ENCODE measurements at places on chromosomes 13 and 19. TPM values are rescaled to one million over a fixed set of nuclear protein-coding genes. Genes with fewer than 3 reads are reported as not detected.

C13orf42 gene
- not detected for total RNA-seq

STAP2 gene
- total RNA-seq: 3.6 TPM

SLC5A5 gene
- not detected for total RNA-seq

- peaks cover 4% of the 10 kb centered on the region for H3K27me3 ChIP-seq
- H3K27ac ChIP-seq: no peak overlapping the region
- H3K36me3 ChIP-seq: no peaks in the 10 kb centered on the region
Measured at GRCh38 chr13:31747291-31747690, 8.0 kb downstream of the RXFP2 start.

DNA sequence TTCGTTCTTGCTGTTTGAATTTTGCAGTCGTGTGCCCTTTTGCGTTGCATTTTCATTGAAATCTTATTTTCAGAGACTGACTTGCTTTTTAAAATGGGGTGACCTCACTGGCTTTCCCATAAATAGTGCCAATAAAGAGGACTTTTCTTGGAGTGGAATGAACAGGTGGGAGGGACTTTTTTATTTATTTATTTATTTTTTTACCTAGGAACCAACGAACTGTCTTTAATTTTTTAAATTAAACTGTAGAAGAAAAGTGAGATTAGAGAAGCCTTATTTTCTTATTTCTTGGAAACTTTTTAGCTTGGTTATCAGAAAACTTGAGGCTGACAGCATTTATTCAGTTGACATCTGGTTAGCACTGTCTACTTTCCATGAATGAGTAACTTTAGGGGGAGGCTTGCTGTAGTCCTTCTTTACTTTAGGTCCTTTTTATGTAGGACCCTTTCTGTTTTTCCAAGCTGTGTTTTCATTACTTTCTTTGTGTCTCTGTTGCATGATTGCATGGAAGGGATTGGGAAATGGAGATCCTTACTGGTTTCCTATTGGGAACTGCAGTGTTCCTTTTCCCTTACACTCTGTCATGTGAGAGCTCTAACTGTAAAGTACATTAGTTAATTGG, 1.7 kb downstream of the SLAIN1 start:
- no peaks in the 10 kb centered on the region for H3K27me3 ChIP-seq
- H3K4me3 ChIP-seq: peak overlapping the region; percentile 76

DNA sequence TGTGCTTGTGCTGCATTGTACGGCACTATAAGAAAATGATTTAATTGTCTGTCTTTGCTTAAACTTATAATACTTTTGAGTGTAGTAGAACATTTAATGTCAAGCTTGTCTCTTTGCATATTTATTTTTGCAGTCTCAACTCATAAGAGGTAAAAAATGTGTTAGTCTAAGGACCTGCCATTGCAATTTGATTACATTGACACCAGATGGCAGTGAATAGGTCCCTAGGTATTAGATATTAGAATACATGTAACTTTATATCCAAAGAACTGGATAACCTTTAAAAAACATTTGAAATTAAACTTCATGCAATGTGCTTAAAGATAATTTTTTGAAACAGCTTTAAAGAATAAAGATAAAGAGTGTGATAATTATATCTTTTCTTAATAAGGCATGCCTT, 1421.3 kb downstream of the OLFM4 start:
- no peak overlapping the region for H3K27ac ChIP-seq
- no peaks in the 10 kb centered on the region for H3K36me3 ChIP-seq

DNA sequence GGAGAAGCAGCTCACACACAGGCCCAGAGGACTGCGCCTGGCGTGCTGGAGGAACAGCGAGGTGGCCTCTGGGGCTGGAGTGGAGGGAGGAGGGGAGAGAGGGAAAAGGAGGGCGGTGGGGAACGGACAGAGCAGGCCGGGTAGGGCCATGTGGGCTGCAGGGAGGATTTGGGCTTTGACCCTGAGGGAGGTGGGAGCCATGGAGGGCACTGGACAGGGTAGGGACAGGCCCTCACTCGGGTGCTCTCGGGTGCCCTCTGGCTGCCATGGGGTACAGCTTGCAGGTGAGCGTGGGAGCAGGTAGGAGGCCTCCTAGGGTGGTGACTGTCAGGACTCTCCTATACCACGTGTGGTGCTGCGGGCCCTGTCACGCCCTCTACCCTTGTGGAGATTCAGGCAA, 22.8 kb downstream of the PLIN4 start:
- no peaks in the 10 kb centered on the region for H3K27me3 ChIP-seq
- H3K36me3 ChIP-seq: peaks cover 81% of the 10 kb centered on the region
- no peak overlapping the region for H3K4me3 ChIP-seq
- H3K4me1 ChIP-seq: no peaks in the 10 kb centered on the region

DNA sequence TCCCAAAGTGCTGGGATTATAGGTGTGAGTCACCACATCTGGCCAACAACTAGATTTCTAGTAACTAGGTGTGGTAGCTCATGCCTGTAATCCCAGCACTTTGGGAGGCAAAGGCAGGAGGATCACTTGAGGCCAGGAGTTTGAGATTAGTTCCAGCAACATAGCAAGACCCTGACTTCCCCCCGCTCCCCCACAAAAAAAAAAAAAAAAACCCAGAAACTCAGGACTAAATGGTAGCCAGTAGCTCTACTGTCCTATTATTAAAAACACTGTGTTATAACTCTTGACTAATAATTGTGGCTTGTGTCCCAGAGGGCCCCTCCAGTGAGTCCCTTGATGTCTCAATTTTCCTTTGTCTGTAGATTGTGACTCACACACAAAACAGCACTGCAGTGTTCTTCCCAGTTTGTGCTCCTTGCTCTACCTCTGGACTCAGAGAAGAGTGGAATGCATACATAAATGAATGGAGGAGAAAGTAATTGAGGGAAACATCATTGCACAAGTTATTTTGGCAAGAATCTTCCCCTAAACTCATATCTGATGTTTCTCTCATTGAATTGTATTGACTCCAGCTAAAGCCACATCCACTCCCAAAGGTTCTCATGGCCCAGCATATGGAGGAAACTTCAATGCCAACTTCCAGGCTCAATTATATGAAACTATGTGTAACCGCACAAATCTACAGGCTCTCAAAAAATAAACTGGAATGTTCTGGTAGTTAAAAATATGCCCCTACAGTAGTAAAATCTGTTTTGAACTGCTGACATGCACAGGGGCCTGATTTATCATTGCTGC, 8.8 kb downstream of the TPT1 start:
- peaks cover 5% of the 10 kb centered on the region for H3K4me1 ChIP-seq
- DNase-seq: no peak
- H3K4me3 ChIP-seq: no peak overlapping the region

AKAP11 gene
- total RNA-seq: 24.0 TPM

- DNase-seq: no peak
- no peak overlapping the region for H3K4me3 ChIP-seq
- no peaks in the 10 kb centered on the region for H3K36me3 ChIP-seq
- no peak overlapping the region for H3K27ac ChIP-seq
Measured at GRCh38 chr13:99983499-99984401, 2.2 kb downstream of the ZIC2 start.

GRCh38 chr13:85497652-85498051, 301.6 kb downstream of the SLITRK6 start:
- H3K4me3 ChIP-seq: no peak overlapping the region
- H3K27me3 ChIP-seq: no peaks in the 10 kb centered on the region
- no peak overlapping the region for H3K27ac ChIP-seq
- H3K4me1 ChIP-seq: no peaks in the 10 kb centered on the region
- no peaks in the 10 kb centered on the region for H3K36me3 ChIP-seq
- DNase-seq: no peak

DNA sequence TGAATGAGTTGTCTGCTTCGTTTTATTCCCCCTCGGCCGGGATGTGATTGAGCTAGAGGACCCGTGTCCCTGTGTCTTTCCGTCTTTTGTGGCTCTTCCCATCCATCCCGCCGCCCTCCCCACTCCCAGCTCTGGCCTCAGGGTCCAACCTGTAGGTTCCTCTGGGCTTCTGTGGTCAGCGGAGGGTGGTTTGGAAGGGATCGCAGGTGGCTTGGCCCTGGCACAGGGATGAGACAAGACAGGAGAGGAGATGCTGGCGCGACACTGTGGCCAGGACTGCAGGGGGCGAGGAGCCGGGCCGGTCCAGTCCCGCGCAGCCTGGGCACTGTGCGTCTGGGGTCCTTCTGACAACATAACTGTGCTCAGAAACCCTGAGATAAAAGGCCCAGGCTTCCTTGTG, 2.0 kb downstream of the EVI5L start:
- no peaks in the 10 kb centered on the region for H3K4me1 ChIP-seq
- no peak overlapping the region for H3K4me3 ChIP-seq
- no peaks in the 10 kb centered on the region for H3K27me3 ChIP-seq
- no peaks in the 10 kb centered on the region for H3K36me3 ChIP-seq
- no peak for DNase-seq

DNA sequence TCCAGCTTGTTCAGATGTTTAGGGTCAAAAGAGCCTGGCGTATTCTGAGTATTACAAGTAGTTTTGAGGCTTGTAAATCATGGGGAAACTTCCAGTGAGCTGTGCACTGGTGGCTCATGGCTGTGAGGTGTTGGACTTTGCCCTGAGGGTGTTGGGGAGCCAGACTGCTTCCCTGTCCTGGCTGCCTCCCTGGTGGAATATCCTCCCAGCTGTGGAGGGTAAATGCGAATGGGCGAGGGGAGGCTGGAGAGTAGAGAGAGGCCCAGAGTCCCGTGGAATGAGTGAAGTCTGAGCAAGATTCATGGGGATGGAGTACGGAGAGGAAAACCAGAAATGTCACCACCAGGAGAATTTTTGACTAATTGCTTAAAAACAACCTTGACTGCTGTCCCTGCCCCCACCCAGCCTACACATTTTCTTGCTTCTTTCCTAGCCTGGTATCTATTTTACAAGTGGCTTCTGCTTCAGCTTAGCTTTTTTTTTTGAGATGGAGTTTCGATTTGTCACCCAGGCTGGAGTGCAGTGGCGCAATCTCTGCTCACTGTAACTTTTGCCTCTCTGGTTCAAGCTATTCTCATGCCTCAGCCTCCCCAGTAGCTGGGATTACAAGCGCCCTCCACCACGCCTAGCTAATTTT, 3.7 kb downstream of the SNRPA start:
- H3K4me1 ChIP-seq: no peaks in the 10 kb centered on the region
- DNase-seq: no peak
- no peak overlapping the region for H3K4me3 ChIP-seq
- H3K27ac ChIP-seq: peak overlapping the region; percentile 85
- H3K36me3 ChIP-seq: peaks cover 5% of the 10 kb centered on the region

- no peak overlapping the region for H3K4me3 ChIP-seq
- peaks cover 63% of the 10 kb centered on the region for H3K4me1 ChIP-seq
- DNase-seq: no peak
- no peaks in the 10 kb centered on the region for H3K27me3 ChIP-seq
- H3K27ac ChIP-seq: peak overlapping the region; percentile 26
Measured at GRCh38 chr19:4987692-4988370, 18.9 kb downstream of the KDM4B start.

GRCh38 chr13:100211016-100211710, 122.3 kb downstream of the PCCA start:
- peaks cover 31% of the 10 kb centered on the region for H3K4me1 ChIP-seq
- H3K36me3 ChIP-seq: peaks cover 31% of the 10 kb centered on the region
- no peaks in the 10 kb centered on the region for H3K27me3 ChIP-seq
- no peak overlapping the region for H3K4me3 ChIP-seq
- DNase-seq: no peak

- no peaks in the 10 kb centered on the region for H3K27me3 ChIP-seq
- no peak for DNase-seq
- H3K27ac ChIP-seq: peak overlapping the region; percentile 91
- H3K4me3 ChIP-seq: peak overlapping the region; percentile 80
Measured at GRCh38 chr19:58277748-58278540, 811 bp upstream of the ZNF8 start.

ZNF793 gene
- 6.5 TPM for total RNA-seq

DNA sequence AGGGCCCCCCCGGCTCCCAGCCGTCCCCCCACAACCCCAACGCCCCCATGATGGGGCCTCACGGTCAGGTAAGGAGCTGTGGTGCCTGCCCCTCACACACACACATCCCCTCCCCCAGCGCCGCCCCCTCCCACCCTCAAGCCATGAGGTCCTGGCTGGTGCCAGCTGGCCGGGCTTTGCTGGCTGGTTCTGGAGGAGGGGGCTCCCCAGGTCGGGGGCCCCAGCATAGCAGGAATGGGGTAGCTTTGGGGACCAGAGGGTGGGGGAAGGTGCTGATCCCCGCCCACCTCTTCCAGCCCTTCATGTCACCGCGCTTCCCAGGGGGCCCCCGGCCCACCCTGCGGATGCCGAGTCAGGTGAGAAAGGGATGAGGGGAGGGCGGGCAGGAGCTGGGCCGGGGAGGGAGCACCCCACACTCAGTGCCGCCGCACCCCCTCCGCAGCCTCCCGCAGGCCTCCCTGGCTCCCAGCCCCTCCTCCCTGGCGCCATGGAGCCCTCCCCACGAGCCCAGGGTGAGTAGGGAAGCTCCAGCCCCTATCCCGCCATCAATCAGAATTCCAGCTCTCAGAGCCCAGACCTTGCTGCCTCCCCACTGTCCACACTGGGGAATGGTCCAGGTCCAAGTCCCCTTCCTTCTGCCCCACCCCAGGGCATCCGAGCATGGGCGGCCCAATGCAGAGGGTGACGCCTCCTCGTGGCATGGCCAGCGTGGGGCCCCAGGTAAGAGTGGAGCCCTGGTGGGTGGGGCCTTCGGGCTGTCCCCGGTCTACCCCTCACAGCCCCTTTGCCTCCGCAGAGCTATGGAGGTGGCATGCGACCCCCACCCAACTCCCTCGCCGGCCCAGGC, 6.4 kb downstream of the ISYNA1 start:
- no peak for DNase-seq
- no peak overlapping the region for H3K4me3 ChIP-seq
- H3K27ac ChIP-seq: no peak overlapping the region
- H3K27me3 ChIP-seq: no peaks in the 10 kb centered on the region
- peaks cover 6% of the 10 kb centered on the region for H3K36me3 ChIP-seq
- peaks cover 23% of the 10 kb centered on the region for H3K4me1 ChIP-seq

LAMP1 gene
- total RNA-seq: 91.7 TPM

RYR1 gene
- 2.1 TPM for total RNA-seq

CDC37 gene
- total RNA-seq: 127 TPM

DNA sequence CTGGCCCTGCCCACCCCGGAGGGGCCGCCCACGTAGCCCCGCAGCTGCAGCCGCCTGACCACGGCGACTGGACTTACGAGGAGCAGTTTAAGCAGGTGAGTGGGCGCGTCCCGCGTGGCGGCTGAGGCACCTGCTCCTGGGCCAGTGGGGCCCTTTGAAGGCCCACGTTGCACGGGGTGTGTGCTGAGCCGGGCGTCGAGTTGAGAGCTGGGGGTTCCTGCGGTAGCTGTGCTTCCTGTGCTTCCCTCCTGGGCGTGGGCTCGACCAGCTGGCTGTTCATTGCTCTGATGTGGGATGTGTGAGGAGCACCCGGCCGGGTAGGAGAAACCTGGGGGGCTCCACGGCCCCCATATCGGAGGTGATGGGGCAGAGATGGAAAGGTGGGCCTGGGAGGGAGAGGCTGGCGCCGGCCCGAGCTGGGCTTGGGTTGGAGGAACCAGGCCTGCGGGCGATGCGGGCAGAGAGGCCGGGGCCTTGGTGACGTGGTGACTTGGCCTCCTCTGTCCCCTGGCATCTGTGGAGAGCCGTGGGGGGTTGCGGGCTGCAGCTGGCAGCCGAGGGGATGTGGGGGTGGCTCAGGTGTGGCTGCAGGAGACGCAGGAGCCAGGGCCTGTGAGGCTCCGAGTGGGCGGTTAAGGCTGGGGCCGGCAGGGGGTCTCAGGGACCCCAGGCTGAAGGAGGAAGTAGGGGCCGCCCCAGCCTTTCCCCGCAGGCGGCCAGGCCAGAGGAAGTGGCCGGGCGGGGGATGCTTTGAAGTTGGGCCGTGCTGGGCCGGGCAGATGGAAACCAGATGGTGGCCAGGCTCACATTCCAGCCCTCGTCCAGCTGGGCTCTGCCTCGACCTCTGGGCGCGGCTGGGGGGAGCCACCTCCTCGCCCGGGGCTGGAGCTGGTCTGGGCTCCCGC, 7.1 kb downstream of the ARID3A start:
- no peaks in the 10 kb centered on the region for H3K27me3 ChIP-seq
- H3K36me3 ChIP-seq: peaks cover 9% of the 10 kb centered on the region
- no peak overlapping the region for H3K4me3 ChIP-seq
- peak overlapping the region; percentile 20 for H3K27ac ChIP-seq
- peak; percentile 88 for DNase-seq

SHISA7 gene
- total RNA-seq: not detected
